ENCODE measurements at places on chromosomes 5 and 9.
A peak's percentile ranks its signal among the peaks of the same experiment; 100 is the strongest.

DNA sequence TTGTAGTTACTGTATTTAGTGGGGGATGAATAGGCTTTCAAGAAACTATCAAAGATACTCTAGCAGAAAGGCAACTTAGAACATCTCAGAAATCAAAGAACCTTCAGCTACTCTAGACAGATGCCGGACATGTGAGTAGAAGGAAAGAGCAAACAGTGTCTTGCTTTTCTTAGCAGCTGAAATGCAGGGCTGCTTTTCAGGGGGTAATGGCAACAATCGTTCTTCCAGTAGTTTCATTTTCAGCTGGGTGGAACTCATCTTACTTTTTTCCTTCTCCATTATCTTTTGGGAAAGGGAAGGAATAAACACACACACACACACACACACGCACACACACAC is 281.6 kb downstream of the CRB2 start:
- DNase-seq = no peak

GRCh38 chr9:98900244-98900643 is 43.5 kb upstream of the COL15A1 start:
- DNase-seq = no peak

DNA sequence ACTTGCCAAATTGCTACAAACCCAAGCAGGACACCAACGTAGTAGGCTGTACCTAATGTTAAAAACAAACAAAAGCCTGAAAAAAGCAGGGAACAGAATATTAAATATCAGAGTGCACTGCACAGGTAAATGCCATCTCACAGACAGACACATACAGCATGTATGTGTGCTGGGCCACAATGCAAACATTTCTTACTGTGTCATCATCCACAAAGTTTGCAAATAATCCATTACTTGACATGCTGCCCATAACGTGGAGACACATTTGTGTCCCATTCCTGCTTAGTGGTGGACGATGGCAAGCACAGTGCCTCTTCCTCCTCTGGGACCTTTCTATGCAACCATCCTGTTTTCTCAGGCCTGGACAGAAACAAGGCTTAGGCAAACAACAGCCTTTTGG is 44.7 kb downstream of the GOLM1 start:
- no peak for DNase-seq

DNA sequence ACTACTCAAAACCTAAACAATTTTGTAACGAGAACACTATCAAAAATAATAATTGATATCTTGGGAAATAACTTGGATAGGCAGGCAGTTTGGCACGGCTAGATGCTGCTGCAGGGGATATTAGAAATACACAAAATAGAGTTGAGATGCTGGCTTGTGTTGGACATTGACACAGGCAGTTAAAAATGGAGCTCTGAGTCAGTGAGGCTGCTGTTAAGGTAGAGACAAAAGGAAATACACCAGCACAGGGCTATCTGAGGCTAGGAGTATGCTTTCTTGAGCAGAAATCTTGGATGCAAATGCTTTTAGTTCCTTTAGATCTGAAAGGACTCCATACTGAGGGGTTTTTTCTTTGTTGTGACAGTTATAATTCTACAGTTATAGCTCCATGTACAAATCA is 16.6 kb downstream of the TENT2 start:
- no peak for DNase-seq

DNA sequence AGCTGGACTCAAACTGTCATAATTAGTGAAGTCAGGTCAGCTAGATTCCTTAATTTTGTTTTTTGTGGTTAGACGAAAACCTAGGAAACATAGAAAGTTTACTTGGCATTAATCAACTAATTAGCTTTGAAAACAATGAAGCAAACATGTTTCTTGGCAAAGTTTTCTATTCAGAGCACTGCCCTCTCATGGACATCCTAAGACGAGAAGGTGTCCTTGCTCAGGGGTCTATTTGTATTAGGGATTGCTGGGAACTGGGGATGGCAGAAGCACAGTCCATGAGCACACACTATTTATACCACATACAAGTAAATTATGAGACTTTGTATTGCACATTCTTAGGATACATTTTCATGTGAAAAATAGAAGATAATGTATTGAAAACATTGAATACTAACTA is 49.7 kb downstream of the POC5 start:
- DNase-seq = no peak

GRCh38 chr5:113039934-113040285 is 63.3 kb downstream of the DCP2 start:
- DNase-seq = no peak

DNA sequence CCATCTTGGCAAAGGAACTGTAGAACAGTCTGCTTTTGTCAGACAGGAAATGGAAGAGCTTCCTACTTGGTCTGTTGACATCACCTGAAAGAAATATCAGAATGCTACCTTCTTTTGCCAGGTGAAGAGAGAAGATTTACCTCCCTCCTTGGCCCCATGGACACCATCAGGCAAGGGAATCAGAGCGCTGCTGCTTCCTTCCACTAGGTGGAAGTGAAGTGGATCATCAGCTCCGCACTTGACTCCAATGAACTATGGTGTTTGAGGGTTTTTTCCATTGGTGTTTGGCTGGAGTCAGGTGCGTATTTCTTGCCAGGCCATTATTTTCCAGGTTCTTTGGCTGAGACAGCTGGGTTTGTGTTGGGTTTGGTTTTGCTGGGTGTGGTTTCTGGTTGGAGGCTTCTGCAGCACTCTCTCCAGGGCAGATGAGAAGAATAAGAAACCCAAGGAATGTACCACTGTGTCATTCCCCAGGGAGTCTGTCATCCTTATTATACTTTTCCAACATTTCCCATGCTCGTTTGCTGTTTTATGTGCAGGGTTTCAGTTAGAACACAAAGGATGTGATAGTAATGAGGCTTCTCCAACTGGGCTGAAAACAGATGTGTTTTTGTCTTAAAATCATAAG is 12.4 kb downstream of the SPATA31E1 start:
- DNase-seq = no peak

- DNase-seq = no peak
Measured at GRCh38 chr5:83636156-83636555, 84.5 kb downstream of the HAPLN1 start.

GRCh38 chr5:24368115-24368514 is 276.7 kb downstream of the CDH10 start:
- DNase-seq = no peak

DNA sequence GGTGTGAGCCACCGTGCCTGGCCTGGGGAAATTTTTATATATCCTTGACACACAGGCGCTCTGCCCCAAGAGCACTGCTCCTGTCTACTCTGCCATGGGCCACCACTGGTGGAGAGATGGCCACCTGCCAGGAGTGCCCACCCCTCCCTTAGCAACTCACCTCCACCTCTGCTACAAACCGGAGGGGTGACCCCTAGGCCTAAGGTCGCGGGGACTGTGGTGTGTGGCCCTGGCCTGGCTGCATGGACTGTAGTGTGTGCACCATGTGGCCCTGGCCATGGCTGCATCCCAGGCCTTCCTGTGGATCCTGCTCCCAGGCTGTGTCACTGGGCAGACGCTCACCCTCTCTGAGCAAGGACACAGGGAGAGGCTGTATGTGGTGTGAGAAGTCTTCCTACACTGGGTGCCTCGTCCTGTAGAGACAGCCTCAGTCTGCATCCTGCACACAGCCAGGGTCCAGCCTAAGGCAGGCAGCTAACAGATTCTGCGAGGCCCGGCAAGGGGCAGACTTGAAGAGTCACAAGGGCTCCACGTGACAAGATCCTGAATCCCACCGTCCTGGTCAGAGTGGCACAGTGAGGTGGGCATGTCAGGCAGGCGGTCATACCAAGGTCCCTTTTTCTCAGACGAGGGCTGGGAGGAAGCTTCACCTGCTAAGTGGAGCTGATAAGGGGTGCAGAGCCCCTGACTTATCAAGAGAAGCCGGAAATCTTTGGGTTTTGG is 10.3 kb downstream of the NINJ1 start:
- no peak for DNase-seq

DNA sequence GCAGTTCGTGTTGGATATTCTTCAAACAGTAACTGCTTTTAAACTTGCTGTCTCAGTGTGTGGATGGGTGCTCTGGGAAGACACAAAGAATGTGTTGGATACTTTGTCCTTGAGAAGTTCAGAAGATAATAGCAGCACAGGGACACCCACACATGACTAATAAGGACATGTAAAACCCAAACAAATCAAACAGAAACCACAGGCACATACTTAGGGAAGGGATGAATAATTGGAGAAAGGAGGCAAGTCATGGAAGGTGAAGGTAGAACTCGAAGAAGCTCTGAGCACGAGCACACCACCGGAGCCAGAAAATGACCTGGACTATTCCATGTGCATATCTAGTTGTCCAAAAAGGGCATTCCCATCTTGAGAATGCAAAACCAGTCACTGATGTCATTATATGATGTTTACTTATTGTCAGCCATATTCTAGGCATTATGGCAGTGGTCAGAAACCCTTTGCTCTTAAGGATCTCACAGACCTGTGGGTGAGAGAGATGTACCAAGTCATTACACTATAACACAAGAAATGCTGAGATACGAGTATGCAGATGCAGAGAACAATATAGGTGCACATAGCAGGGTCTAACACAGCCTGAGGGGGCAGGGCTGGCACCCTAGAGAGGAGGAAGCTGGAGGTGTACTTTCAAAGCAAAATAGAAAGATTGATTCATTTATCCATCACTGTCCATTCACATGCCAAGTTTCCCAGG is 152.9 kb downstream of the PIK3R1 start:
- no peak for DNase-seq

DNA sequence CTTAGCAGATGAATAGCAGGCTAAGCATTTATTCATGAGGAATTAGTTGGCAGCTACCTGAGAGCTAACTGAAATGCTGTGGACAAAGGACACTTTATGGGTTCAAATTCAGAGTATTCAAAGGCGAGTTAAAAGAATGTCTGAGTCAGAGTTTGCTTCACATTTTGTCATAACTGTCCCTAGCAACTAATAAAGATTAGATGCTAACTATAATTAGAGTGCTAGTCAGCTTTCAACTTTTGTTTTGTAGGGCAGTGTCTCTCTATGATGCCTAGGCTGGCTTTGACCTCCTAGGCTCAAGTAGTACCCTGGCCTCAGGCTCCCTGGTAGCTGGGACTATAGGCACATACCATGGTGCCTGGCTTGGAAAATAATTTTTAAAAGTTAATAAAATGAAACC is 4.6 kb downstream of the SMC5 start:
- no peak for DNase-seq

GRCh38 chr5:16179511-16179935 is at the start of gene MARCHF11:
MARCHF11 (minus strand) TSS chr5:16179791; CDS start chr5:16179575, 216 bp downstream.
- DNase-seq = peak; percentile 84

DNA sequence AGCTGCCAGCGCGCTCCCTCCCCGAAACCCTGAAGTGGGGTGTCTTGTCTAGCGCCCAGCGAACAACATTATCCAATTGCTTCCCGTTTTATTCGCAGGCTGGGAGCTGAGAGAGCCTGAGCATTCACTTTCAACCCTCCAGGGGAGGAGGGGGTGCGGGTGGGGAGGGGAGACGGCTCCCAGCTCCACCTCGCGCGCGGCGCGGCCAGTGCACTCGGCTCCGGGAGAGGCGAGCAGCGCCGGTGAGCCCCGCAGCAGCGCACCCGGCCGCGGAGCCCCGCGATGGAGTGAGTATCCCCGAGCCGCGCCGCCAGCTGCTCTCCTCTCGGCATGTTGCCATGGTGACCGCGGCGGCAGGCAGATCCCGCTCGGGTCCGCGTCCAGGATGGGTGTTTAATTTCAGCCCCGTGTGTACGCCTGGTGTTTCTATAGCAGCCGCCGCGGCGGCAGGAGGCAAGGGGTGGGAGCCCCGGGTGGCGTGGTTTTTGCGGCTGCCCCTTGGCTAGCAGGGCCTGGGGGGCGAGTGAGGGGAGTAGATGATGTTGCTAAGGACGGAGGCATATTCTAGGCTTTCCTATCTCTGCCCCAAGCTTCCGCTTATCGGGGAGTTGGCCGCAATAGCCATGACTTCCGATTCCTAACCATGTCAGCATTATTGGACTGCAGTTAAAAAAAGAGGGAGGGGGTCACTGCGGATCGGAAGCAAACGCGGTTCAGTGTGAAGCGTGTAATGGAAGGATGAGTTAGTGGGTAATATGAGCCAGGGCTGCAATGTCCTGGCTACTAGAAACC is 139.2 kb upstream of the PALM2AKAP2 start:
- DNase-seq = peak; percentile 94

GRCh38 chr9:3520564-3520963 is 5.2 kb downstream of the RFX3 start:
- no peak for DNase-seq

DNA sequence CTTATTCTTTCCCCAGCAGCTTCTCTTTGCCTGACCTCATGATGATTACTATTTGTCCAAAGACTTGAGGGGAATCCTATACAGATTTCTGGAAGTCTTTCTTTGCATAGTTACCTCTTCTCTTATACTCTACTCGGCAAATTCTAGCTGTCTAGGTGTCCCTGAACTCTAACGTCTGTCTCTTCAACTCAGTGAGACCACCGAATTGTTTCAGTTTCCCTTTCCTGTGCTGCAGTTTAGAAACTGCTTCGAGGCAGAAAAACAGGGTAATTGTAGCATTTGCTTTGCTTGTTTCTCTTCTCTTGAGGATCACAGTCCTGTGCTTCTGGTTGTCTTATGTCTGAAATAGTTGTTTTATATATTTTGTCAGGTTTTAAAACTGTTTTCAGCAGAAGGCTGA is 14.8 kb downstream of the LVRN start:
- DNase-seq = no peak

DNA sequence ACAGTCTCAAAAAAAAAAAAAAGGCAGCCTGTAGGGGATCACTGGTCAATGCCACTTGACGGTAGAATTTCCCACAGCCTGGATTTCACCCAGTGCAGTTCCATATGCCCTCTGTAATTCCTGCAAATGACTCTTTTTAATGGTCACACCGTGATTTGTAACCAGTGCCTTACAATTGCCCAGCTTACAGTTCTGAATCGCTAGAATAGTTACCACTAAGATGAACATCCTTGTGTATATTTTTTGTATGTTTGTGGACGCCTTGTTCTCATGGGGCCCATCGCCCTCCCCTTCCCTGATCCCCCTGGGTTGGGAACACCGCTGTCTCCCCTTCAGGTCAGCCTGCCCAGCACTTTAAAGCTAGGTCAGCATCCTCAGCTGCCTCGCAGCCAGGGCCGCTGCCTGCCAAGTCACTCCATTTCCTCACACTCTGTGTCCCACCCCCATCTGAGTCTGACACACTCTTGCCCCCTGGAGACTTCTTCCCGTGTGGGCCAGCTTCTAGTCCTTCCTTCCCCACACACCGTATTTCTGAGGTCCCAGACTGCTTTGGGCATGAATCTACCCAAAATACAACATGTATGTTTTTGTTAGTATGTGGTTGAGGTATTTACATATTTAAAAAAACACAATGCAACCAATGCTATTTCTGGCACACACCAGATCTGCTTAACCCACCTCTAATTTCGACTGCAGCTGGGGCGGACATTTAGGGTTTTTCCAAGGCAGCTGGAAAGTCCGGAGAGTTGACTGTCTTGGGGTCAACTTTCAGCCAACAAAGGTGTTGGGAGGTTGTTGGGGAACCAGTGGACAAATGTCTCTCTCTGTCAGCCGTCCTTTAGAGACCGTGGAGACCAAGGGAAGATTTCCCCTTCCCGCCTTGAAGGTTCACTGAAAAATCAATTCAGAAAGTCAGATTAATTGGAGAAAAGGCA is 120.5 kb upstream of the NEK6 start:
- DNase-seq = no peak

DNA sequence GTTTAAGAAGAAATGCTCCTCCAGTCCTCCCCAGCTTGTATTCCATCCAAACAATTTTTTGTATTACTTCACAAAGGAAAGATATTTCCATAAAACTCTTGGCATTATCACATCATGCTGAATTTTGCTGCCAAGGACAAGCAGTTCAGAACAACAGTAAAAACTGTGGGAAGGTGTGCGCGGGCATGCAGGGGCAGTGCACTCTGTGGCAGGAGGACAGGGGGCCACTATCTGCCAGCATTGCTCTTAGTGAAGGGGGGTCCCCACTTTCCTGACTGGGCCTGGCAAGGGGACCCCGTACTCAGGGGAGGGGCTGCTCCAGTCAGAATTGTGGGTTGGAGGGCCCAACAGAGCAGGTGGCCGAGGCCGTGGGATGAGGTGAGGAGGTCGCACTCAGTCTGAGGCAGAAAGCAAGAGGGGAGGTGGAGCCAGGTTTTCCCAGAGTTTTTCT is 32.8 kb downstream of the ANGPTL2 start:
- no peak for DNase-seq
